ENCODE measurements at places on chromosomes 12 and 14.

GRCh38 chr12:126432780-126433179, 1367.5 kb downstream of the AACS start:
- DNase-seq, result no peak

- DNase-seq, result no peak
These were observed 154.0 kb downstream of the ITPR2 start for GRCh38 chr12:26678697-26679660.

GRCh38 chr14:89030921-89031320, 206.5 kb downstream of the TTC8 start:
- no peak for DNase-seq

DNA sequence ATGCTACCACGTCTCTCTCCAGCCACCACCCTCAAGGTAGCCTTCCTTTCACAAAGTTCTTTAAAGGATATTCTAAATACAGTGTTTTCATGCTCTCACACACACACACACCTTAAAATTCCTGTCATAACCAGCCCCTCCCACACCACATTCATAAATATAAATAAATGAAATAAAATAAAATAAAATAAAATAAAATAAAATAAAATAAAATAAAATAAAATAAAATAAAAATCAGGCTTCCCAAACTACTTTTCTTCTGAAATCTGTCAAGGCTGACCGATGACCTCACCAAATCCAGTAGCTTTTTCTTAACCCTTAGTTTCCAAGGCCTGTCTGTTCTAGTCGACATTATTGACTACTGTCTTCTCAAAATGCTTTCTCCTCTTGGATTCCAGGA, 378.4 kb downstream of the SEC23A start:
- DNase-seq, result no peak

DNA sequence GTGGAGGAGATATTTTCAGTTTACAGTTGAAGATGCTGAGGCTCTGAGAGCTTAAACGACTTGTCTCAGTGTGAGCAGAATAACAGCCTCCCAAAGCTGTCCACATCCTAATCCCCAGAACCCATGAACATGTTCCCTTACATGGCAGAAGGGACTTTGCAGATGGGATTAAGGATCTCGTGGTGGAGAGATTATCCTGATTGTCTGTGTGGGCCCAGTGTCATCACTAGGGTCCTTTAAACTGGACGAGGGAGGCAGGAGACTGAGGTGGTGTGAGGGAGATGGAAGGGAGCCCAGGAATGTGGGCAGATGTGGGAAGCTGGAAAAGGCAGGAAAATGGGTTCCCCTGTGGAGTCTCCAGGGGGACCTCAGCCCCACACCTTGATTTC, 9.6 kb upstream of the KRT80 start:
- no peak for DNase-seq

GRCh38 chr14:105333613-105334364, 19.2 kb downstream of the PACS2 start:
- peak; percentile 10 for DNase-seq

DNA sequence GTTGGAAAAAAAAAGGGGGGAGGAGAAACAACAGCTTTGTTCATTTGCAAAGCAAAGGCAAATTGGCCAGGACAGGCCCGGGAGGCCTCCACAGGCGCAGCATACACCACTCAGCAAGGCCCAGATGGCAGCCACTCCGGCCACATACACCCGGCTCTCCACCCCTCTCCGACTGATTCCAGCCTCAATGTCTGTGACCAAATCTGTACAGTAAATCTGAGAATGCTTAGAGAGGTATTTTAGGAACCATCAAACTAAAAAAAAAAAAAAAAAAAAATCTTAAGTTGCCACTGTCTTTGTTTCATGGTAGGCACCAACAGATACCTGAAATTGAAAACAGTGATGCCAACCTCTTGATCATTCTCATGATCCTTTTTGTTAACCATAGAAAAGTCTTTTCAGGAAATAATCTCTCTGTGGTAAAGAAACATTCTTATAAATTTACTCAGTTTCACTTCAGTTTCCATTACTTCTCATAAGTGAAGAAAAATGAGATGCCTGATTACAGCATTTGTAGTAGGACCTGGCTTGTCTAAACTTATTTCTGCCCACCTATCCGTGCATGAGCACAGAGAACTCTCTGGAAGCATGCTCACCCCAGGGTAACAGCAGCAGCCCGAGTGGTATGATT, 20.2 kb downstream of the VPS37B start:
- DNase-seq, result no peak

DNA sequence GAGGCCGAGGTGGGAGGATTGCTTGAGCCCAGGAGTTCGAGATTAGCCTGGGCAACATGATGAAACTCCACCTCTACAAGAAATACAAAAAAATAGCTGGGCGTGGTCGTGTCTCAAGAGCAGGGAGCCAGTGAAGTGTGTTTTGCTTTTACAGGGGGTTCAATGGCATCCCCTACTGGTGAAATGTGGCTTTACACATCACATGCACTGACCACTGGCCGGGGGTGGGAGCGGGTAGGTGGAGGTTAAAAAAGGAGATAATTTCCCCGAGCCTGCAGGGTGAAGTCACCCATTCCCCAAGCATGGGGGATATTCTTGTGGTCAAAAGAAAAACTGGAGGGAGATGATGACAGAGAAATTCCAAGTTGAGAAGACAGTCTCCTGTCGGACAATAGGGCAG, 63.6 kb upstream of the PWP1 start:
- DNase-seq, result peak; percentile 5

DNA sequence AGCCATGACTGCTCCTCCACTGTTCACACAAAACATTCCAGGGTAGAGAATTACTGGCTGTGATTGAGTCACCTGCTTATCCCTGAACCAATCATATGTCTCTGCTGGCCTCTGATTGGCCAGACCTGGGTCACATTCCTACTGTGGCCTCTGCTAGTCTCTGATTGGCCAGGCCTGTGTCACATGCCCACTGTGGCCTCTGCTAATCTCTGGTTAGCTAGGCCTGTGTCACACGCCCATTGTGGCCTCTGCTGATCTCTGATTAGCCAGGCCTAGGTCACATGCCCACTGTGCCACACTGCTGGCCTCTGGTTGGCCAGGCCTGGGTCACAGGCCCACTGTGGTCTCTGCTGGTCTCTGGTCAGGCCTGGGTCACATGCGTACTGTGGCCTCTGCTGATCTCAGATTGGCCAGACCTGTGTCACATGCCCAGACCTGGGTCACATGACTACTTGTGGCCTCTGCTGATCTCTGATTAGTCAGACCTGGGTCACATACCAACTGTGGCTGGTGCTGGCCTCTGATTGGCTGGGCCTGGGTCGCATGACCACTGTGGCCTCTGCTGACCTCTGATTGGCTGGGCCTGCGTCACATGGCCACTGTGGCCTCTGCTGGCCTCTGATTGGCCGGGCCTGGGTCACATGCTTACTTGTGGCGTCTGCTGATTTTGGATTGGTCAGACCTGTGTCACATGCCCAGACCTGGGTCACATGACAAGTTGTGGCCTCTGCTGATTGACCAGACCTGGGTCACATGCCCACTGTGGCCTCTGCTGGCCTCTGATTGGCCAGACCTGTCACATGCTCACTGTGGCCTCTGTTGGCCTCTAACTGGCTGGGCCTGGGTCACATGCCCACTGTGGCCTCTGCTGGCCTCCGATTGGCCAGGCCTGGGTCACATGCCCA, 251.6 kb downstream of the SLC15A4 start:
- no peak for DNase-seq

All from NCI-H345 (cell line).